ENCODE measurements at places on chromosomes 7 and 10.

GRCh38 chr10:99758211-99758891, 24.1 kb upstream of the ABCC2 start:
- DNase-seq, result no peak

- DNase-seq, result no peak
Observed at GRCh38 chr7:154684666-154685563, 318.0 kb downstream of the PAXIP1 start.

DNA sequence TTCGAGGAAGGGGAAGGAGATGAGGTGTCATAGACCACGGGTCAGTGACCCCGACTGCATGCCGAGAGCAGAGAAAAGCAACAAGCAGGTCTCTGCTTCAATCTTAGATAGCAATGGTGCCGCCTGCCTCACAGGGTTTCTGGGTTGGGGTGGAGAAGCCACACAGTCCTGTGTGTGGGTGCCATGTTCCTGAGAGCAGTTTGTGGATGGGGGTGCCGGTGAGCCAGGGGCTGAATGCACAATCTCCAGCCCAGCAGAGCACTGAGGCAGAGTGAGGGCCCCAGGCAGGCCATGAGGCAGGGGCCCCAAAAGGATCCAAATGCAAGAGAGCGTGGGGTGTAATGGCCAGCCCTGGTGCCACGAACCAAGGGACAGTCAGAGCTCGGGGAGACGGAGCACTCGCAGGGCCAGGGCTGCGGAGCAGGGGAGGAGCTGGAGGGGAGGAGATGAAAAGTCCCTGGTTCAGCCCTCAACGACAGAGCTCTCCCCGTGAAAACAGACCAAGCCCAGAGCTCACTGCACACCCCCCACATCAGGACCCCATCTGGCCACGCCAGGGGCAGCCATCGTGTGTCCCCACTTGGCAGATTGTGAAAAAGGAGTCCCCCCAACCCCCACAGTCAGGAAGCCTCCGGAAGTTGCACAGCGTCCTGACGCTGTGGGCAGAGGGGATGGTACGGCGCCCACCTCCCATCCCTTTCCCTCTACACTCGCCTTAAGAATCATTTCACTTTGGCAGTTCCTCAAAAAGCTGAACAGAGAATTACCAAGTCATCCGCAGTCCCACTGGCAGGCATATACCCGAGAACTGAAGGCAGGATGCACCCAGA, 19.9 kb downstream of the WDR86 start:
- no peak for DNase-seq

DNA sequence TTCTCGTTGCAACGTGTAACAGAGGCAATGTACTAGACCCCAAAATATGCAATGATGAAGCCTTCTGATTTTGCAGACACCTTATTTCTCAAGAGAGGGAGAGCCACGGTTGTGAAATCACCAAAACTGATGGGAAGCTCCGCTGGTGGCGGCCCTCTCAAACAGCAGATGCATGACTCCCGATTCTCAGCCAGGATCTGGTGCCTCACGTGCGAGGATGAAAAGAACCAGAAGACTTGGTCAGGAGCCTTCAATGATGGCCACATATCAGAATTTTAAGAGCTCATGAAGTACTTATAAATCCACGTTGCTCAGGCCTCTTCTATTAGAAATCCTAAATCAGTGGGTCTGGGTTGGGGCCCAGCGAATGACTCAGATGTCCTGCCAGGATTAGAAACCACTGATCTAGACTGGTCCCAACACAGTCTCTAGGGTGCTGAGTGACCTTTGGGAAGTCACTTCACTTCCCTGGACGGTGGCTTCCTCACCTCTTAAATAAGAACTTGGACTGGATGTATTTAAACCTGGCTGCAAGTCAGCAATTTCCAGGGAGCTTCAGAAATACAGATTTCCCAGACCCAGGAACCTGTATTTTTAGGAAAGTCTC, 41.9 kb upstream of the FAM180A start:
- DNase-seq, result no peak

- no peak for DNase-seq
Observed at GRCh38 chr7:1083729-1084657, 3.9 kb upstream of the GPER1 start.

DNA sequence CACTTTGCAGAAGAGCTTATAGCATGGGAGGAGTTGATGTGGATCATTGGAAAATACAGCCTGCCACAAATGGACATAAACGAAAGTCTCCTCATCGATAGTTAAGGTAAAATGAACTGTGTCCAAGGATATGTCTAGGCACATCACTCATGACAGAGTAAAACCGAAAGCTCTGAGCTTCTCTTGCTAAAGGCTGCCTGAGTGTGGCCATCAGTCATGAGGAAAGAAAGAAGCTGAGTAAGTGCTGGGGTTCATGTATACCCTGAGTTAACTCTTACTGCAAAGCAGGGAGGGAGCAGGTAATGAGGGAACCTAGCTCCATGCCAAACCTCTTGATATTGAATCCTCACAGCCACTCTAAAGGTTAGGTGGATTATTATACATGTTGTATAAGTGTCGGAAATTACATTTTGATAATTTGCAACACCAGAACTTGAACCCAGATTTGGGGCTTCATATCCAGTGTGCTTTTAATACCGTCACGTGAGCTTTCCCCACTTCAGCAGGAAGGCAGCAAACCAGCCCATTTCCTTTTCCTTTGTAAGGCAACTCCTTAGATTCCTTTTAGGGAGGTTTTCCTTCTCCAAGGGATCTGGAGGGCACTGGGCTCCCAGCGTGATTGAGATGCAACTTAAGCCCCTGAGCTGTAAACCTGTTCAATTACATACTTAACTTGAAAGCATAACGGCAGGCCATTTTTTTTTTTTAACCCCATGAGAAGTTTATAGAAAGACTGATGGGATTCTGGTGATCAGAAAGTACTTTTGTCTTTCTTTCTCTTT, 215.0 kb downstream of the PHF14 start:
- no peak for DNase-seq

GRCh38 chr7:1367501-1368183, 91.6 kb downstream of the MICALL2 start:
- DNase-seq, result no peak

- no peak for DNase-seq
Observed at GRCh38 chr10:47146572-47146971, 153.4 kb upstream of the GDF10 start.

GRCh38 chr7:121938429-121938996, 65.6 kb downstream of the PTPRZ1 start:
- no peak for DNase-seq

GRCh38 chr10:121084016-121084674, 233.0 kb downstream of the WDR11 start:
- peak; percentile 52 for DNase-seq

DNA sequence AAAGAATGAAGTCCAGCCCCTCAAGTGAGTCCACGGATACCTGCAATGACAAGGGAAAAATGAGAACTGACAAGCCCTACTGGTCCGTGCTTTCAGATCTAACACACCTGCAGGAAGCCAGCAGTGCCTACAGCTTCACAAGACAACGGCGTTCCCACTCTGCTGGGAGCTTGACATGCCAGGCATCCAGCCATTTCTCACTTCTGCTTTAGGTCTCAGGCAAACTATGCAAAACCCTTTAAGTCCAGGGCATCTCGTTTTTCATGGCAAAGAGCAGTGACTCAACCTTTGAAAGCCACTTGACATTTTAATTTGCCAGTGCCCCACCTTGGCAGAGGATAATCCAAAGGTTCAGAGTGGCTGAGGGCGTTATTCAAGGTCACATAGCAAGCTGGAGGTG, 49.1 kb upstream of the GPAM start:
- no peak for DNase-seq

DNA sequence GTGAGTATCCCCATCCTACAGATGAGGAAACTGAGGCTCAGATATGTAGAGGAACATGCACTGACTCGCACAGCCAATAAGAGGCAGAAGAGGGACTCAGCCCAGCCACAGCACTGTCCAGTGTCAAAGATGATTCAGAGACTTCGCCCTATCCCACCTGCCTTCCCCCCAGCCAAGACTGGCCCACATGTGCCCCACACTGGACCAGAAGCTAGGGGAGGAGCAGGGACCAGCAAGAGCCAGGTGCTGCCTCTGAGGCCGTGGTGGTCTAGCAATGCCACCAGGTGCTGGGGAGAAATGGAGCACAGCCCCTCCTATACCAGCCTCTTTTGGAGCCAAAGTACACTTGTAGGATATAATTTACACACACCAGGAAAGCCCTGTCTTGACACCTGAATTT, 22.3 kb downstream of the GRID1 start:
- DNase-seq, result no peak

- no peak for DNase-seq
Observed at GRCh38 chr7:107118109-107118900, 50.5 kb upstream of the HBP1 start.

DNA sequence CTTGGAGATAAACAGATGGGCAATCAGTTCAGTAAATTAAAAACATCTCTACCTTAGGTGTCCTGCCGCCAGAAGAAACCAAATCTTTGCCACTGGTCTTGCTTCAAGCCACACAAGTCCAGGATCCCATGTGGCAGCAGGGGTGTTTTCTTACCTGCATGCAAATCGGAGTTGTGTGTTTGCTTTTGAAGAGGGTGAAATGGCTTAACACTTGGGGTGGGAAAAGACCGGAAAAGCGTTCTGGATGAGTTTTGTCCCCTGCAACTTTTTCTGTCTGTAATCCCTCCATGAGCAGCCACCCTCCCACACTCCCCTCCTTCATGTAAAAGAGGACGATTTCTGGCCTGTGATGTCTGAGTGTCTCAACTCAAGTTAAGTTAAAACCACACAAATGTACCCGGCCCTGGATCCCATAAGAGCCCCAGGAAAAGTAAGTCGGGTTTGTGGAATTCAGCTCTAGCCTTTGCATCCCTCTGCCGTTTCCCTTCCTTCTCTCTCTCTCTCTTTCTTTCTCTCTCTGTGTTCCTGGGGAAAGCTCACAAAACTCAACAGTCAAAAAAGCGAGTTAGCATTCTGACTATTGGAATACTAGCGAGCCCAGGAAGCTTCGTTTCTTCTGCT, 178.5 kb downstream of the TCF7L2 start:
- no peak for DNase-seq

- no peak for DNase-seq
Observed at GRCh38 chr7:119374436-119374835, 898.5 kb upstream of the KCND2 start.

DNA sequence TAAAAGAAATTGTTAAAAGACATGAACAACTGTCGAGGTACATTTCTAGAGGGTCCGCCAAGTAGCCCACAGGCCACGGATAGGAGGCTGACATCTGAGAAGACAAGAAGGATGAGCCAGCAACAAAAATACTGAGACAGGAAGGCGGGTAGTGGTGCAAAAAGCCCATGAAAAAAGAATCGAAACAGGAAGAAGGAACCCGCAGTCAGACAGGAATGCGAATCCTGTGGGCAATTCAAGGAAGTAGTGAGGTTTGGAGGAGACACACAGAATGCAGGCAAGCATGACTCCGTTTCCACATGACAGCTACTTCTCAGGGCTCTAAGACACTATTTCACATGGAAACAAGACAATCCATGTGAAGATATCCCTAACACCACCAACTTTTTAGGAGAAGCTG, 125.2 kb downstream of the DOCK4 start:
- no peak for DNase-seq

GRCh38 chr10:69863580-69863979, 61.9 kb downstream of the COL13A1 start:
- no peak for DNase-seq

DNA sequence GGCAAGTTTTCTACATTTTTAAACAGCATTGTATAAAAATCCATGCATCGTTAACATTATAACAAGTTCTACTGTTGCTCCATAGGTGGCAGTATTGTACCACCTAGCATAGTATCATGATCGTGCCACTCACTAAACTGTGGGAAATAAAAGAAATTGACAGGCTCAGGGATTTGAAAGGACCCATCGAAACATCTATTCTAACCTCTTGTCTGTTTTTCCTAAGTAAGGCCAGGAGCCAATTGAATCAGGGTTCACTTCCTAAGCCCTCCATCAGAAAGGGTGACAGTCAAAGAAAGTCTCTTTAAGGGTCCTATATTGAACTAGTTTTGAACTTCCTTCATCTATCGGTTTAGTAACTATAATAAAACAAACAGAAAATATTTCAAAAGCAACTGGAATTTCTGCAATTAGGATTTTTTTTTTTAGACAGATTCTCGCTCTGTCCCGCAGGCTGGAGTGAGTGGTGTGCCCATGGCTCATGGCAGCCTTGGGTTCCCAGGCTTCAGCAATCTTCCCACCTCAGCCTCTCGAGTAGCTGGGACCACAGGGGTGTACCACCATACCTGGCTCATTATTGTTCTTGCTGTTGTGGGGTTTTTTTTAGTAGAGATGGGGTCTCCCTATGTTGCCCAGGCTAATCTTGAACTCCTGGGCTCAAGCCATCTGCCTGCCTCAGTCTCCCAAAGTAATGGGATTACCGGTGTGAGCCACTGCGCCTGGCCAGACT, 9.4 kb downstream of the HACD1 start:
- no peak for DNase-seq

DNA sequence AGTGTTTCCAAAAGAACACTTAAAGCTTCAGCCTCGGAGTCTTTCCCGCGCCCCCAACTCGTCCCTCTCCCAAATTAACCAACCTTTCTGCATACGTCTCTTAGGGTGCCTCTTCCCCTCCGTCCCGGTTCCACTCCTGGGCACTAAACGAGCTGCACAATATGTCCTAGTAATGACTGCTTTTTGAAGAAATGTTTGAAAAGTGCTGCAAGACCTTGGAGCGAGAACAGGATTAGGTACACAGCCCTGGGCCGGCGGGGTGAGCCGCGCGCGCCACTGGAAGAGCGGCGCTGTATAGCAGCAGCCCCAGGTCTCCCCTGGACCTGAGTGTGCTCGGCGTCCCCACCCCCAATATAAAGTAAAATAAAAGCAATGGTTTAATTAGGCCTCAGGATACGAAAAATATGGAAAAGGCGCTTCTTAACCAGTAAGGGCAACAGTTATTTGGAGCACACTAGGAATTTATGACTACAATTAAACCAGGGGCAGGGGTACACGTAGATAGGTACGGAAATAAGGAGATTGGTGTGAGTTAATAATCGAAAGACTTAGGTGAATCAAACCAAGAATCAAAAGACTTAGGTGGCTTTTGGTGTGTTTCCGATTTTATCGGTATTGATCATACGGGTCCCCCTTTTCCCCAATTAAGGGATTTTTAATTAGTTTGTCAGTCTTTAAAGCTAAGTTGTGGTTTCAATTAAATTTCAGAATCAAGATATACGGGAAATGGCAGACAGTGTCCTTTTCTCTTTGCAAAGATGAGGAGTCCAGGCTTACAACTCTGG, 1.9 kb downstream of the TET1 start:
- no peak for DNase-seq

DNA sequence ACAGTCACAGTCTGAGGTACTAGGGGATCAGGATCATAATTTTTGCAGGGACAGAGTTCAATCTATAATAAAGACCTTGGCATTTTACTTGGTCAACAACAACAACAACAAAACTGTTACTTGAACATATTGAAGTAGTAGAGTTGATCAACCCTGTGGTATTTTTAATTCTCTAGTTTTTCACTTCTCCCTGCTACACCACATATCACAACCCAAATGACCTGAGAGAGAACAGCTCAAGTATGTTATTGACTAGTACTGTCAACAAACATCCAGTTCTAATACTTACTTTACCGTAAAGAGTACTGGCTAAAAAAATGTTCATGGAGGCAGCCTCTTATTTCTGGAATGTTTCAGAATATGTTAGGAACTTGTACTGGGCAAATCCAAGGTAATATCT, 90.5 kb upstream of the FAM3C start:
- no peak for DNase-seq
